Ecto neural progenitor cell (in vitro differentiated cells): ENCODE measurements at places on chromosomes 11 and 22.

DNA sequence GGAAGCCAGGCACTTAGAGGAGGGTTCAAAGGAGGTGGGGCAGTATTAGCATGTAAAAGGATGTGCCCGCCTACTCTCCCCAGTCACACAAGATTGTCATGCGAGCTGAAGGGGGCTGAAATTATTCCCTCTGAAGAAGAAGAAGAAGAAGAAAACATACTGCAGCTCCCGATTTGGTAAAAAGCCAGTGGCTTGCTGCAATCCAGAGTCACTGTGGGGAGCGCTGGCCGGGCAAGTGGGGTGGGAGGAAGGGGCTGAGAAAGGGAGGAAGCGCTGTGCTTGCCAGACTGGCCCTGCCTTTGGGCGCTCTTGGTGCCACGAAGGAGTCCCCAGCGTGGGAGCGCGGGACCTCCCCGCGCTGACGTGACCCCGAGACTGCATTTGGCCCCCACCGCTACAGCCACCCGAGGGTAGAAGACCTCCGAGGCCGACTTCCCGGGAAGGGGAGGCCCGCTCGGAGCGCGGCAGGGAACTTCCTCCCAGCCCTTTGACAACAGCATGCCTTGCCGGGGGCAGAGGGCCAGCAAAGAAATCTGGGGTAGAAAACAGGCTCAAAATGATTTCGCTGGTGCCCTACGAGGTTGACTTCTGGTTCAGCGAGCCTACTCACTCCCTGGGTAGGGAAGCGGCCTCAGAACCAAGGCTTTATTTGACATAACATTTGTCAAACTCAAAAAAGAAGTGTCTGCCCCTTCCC is 906.3 kb downstream of the DLG2 start:
- peak; percentile 64 for DNase-seq

DNA sequence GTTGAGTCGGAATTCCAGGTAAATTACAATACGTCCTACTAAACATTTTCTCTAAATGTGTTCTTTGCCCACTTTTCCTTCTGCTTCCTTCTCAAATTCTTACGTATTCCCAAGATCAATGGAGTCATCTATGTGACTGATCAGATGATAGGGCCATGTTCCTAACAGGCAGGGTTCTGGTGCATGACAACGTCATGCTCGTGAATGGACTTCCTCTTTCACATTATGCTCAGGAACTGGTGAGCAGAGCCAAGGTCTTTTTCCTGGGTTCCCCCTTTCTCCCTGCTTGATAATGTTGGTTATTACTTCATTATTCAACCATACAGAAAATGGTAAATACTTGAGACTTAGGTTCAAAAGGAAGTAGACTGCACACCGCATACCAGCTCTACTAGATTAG is 789.4 kb downstream of the OPCML start:
- DNase-seq, result no peak

- DNase-seq, result no peak
These were observed 22.6 kb downstream of the RPL27A start for GRCh38 chr11:8705146-8705545.

GRCh38 chr11:116610190-116610589 is 162.6 kb downstream of the BUD13 start:
- DNase-seq, result peak; percentile 32

GRCh38 chr11:68694431-68695297 is 10.3 kb downstream of the GAL start:
- no peak for DNase-seq

DNA sequence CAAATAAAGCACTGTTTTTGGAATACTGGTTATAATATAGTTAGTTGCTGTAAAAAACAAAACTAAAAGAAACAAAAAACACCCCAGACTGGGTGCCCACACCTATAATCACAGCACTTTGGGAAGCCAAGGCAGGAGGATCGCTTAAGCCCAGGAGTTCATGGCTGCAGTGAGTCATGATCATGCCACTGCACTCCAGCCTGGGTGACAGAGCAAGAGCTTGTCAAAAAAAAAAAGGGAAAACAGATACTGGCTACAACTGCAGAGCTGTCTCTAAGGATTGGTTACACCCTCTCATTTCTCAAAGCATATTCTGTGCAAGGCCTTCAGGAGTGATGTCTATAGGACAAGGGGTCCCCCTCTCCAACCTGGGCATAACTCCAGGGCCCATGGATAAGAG is 14.6 kb upstream of the STK33 start:
- DNase-seq, result no peak

- no peak for DNase-seq
These were observed 9.5 kb upstream of the DGKZ start for GRCh38 chr11:46337626-46338345.

- no peak for DNase-seq
These were observed 14.2 kb upstream of the TLCD5 start for GRCh38 chr11:120310870-120311269.

DNA sequence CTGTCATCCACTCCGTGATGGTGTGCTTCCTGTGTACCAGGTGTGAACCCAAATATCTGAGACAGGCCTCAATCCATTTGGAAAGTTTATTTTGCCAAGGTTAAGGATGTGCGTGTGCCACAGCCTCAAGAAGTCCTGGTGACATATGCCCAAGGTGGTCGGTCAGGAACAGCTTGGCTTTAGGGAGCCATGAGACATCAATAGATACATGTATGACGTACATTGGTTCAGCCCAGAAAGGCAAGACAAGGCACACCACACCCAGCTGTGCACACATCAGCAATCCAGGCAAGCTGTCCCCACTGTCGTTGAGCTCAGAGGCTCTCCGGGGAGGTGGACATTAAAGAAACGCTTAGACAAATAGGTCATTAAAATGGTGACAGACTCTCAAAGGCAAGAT is 56.8 kb upstream of the SHANK2 start:
- peak; percentile 22 for DNase-seq

- DNase-seq, result no peak
These were observed 777 bp downstream of the TBX10 start for GRCh38 chr11:67638535-67639437.

- DNase-seq, result no peak
These were observed 12.6 kb upstream of the APLNR start for GRCh38 chr11:57249384-57250319.

DNA sequence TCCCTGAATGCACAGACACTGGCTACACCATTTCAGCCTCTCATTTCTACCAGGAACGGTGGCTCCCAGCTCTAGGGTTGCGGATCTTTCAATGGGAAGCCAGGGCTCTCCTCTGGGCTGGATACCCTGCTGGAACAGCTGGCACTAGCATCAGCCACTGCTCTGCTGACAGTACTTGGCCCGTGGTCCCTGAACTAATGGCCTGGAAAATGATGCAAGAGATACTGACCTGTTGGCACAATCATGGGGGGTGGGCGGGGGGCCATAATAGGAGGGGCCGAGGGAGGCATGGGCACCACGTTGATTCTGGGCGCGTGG is 10.7 kb upstream of the TBC1D10A start:
- no peak for DNase-seq
